Activated T-cell treated with anti-CD3 and anti-CD28 coated beads for 48 hours (primary cell): ENCODE measurements at places on chromosomes 11 and 22.

- DNase-seq: no peak
Measured at GRCh38 chr11:34145073-34145472, 39.6 kb downstream of the NAT10 start.

- DNase-seq: no peak
Measured at GRCh38 chr11:18209058-18209457, 27.5 kb downstream of the SAA4 start.

DNA sequence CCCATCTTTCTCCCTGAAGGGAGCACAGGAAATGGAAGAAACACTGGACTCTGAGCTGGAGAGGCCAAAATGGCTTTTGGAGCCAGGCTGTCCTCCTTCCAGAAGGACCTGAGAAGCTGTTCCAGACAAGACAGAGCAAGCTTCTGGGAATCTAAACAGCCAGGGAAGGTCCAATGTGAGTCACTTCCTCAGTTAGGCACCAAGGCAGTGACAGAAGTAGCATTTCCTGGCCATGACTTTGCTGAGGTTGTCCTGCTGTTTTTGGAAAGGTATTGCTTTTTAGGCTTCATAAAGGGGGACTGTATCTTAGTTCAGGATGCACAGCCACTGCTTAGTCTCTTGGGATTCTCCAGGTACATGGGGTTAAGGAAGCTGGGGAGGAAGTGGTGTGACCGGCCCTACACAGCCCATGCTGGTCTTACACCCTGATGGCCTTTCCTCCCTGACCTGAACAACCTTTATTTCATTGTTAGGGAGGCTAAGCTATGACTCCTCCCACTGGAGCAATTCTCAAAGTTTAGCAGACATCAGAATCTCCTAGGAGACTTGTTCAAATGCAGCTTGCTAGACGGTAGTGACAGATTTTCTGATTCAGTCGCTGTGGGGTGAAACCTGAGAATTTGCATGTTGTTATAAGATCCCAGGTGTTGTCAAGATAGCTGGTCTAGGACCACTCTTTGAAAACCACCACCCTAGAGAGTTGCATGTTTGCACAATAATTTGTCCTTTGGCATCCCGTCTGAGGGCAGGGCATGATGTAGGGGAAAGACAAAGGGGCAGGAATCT is 6.8 kb upstream of the INSC start:
- DNase-seq: no peak

DNA sequence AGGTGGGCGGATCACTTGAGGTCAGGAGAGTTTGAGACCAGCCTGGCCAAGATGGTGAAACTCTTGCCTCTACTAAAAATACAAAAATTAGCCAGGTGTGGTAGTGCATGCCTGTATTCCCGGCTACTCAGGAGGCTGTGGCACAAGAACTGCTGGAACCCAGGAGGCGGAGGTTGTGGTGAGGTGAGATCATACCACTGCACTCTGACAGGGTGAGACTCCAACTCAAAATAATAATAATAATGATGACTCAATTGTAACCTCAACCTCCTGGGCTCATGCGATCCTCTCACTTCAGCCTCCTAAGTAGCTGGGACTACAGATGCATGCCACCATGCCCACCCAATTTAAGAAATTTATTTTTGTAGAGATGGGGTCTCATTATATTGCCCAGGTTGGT is 15.6 kb upstream of the CHRNA10 start:
- DNase-seq: no peak

GRCh38 chr11:80687941-80688340 is 1247.1 kb upstream of the TENM4 start:
- no peak for DNase-seq

- no peak for DNase-seq
Measured at GRCh38 chr11:31690041-31690440, 121.1 kb downstream of the PAX6 start.

DNA sequence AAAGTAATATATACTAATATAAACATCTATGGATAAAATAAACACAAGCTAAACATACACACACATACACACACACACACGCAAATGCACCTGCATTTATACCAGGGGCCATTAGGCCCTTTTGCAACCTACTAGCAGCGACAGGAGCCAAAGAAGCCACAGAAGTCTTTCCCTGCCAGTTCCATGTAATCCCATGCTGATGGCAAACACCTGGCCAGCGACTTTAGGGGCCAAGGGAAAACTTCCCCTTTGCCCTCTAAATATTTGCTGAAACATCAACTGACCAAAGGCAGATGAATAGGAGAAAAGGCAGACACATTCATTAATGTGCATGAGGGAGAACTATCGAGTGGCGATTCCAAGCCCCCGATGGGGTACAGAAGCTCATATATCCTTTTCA is 14.8 kb upstream of the P2RY2 start:
- no peak for DNase-seq

DNA sequence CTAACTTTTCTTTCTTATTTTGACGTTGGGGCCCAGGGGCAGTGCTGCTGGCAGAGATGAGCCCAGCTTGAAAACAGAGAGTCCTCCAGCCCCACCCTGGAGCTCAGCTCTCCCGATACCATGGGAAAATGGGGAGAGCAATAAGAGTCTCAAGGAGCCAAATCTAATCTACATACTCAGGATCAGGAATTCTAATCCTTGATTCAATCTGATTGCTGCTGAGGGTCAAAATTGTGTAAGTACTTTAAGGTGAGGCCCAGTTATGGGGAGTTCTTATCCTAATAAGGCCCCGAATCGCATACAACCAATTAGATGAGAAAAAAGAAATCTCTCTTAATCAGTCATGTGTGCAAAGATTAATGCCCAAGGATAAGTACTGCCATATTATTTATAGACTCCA is 202.9 kb downstream of the FAM76B start:
- no peak for DNase-seq

DNA sequence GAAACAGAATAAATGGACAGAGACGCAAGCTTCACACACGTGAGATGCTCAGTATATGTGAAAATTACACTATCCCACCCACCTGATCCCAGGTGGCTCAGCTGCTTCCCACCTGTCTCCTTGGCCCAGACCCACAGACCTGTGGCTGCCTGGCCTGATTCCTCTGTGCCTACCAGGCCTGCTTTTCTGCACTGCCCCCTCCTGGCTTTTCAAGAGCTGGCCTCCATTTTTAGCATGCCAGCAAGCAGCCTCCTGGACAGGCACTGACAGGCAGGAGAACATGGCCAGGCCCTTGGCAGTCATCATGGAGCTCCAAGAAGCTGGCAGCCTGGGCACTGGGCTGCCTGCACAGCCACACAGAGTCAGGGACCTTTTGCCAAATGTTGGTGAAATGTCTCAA is 79.5 kb upstream of the HMGXB4 start:
- no peak for DNase-seq
